ENCODE measurements at places on chromosomes 6 and 20. TPM values are rescaled to one million over a fixed set of nuclear protein-coding genes. Genes with fewer than 3 reads are reported as not detected.

DNA sequence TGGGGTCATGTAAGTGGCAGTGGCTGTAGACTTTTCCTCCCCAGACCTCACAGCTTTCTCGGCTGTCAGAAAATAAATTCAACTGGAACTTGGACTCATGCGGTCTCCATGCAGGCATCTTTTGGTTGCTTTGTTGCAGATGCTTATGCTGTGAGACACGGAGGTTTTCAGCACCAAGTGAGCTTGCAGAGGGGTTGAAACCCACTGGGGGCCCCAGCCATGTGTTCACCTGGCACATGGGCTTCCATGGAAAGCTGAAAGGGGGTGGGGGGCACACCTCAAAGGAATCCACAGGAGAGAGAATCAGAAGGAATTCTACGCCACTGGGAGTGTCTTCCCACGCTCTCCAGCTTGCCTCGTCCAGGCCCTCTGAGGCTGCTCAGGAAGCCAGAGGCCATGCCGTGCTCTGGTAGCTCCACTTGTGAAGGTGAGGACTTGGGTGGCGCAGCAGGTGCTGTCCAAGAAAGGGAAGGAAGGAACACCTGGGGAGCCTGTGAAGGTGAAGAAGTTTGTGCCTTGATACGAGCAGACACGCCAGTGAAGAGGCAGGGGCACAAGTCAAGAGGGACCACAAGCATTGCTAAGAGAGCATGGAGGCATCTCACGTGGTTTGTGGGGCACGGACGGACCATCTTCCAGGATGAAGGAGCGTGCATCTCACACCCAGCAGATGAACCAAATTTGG lies 134.3 kb upstream of the PMEPA1 start:
- no peaks in the 10 kb centered on the region for H3K27me3 ChIP-seq
- no peak overlapping the region for H3K4me3 ChIP-seq

- H3K4me3 ChIP-seq: no peak overlapping the region
- no peak for DNase-seq
- H3K36me3 ChIP-seq: no peaks in the 10 kb centered on the region
- no peaks in the 10 kb centered on the region for H3K27me3 ChIP-seq
- no peak overlapping the region for H3K27ac ChIP-seq
These were observed 64.6 kb downstream of the NUS1 start for GRCh38 chr6:117739869-117740268.

The TRIM15 gene
- total RNA-seq: not detected

The PKHD1 gene
- not detected for total RNA-seq

The CST2 gene
- total RNA-seq: not detected
